ENCODE measurements at places on chromosomes 16 and 17. TPM values are rescaled to one million over a fixed set of nuclear protein-coding genes. Genes with fewer than 3 reads are reported as not detected.
A peak's percentile ranks its signal among the peaks of the same experiment; 100 is the strongest.

Gene CCDC200
- 0.47 TPM for total RNA-seq

GRCh38 chr17:76408037-76408849 lies 23.8 kb downstream of the SPHK1 start:
- DNase-seq, result peak; percentile 42

GRCh38 chr17:60993497-60993896 lies 315.8 kb downstream of the BCAS3 start:
- no peak for DNase-seq

DNA sequence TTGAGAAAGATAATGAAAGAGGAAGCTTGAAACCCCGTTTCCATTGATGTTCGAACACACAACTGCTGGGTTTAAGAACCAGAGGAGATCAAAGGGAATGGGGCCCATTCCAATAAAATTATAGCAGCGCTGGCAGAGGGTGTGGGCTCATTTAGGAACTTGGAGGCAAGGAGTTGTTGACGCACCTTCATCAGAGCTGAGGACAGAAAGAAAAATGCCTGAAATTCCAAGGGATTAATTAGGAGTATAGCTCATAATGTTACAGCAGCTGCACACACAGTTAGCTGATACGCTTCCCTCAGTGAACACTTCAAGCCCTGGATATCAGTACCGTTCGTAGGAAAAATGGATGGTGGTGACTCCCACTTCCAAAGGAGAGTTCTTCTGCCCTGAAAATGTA lies 127.2 kb downstream of the AXIN2 start:
- DNase-seq, result no peak

DNA sequence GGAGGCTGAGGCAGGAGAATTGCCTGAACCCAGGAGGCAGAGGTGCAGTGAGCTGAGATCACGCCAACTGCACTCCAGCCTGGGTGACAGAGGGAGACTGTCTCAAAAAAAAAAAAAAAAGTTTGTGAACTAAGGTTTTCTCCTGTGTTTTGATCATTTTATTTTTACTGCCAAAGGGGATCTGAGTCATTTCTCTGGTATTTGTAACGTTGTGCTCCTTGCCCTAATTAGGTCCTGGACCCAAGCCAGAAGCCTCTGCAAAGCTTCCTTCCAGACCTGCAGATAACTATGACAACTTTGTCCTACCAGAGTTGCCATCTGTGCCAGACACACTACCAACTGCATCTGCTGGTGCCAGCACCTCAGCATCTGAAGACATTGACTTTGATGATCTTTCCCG lies 32.1 kb downstream of the IST1 start:
- no peak for DNase-seq

Measured in activated T-helper 1 cell treated with anti-CD3 and anti-CD28 coated beads, Interleukin-12 subunit alpha, Interleukin-12 subunit beta, Interleukin-2, Interleukin-4 antibody, amounts not matched to agents 30 ng/mL and 10 ng/mL and 1 ng/mL, durations not matched to agents 14 hours and 24 hours and 36 hours (primary cell).